ENCODE measurements at places on chromosomes 11 and 22.

DNA sequence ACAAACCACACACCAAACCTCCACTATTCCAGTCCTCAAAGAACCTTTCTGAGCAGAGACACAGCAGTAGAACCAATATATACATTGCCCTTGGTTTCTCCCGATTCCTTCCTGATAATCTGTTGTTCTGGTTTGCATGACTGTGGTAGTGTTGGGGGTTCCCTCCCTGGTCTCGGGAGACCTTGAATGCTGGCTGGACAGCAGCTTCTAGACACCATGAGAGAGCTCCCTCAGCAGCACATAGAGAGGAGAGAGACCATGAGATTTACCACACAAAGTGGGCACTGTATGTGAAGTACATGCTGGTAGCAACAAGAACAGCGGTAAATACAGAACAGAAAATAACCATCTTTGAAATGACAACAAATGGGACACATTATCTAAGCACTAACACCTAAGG is 2.6 kb downstream of the C11orf91 start:
- no peak for DNase-seq

GRCh38 chr11:114606003-114606801 is 10.6 kb upstream of the NXPE4 start:
- no peak for DNase-seq

- DNase-seq, result no peak
Observed at GRCh38 chr11:3037040-3037944, 19.9 kb downstream of the CARS1 start.

DNA sequence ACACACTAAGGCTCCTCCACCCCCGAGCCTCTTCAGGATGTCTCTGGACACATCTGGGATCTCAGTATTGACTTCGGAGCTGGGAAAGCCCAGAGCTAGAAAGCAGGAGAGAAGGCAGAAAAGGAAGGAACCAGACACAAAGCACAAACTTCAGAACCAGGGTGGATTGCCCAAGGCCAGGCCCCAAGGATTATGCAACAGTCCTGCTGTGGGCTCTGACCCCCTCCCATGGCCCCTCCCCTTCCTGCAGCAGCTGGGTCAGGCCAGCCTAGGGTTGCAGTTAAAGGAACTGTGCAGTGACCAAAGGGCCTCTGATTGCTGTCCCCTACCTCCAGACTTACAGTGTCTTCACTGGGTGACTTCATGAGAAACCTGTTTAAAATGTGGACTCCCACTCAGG is 5.3 kb downstream of the KCNE3 start:
- DNase-seq, result no peak

- DNase-seq, result no peak
Observed at GRCh38 chr11:68632802-68633201, 51.5 kb upstream of the GAL start.

DNA sequence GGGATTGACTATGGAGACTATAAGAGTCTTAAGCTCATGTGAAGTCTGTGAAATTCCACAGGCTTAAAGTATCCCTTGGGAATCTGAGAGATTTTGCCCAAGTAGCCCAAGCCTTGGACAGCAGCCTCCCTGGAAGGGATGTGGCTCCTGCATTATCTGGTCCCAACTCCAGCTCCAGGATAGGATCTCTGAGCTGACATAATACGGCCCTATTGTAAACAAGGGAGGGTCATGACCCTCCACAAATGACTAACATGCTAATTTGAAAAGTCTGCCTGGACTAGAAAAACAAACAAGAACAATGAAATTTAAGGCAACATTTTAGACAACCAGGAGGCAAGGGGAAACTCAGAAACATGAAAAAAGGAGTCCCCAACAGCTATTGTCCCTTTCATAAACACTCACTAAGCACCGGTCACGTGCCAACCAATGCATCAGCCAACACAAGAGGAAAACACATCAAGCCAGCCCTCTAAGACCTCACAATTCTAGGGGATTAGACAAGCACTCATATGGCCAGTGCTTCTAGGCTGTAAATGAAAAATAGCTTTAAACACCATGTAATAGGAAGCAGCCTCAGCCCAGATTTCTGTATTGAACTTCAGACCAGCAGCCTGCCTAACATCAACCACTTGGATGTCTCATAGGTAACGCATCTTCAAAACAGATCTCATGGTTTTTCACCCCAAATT is 101.2 kb upstream of the TIMP3 start:
- no peak for DNase-seq

DNA sequence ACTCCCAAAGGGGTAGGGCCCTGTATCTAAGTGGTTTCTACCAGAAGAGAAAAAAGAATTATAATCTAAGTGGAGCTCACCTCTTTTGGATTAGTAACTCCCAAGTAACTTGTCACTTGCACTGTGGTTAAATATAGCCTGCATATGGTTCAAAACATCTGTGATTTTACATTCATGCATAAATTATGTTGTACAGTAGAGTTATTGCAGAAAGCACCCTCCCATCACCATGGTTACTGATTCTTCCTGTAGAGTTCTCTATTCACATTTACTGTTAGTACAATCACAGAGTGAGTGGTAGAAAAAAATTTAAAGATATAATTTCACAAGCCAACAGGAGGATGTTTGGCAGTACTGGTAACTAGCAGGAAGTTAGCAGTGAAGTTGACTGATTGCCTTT is 80.4 kb downstream of the LRRC4C start:
- no peak for DNase-seq

DNA sequence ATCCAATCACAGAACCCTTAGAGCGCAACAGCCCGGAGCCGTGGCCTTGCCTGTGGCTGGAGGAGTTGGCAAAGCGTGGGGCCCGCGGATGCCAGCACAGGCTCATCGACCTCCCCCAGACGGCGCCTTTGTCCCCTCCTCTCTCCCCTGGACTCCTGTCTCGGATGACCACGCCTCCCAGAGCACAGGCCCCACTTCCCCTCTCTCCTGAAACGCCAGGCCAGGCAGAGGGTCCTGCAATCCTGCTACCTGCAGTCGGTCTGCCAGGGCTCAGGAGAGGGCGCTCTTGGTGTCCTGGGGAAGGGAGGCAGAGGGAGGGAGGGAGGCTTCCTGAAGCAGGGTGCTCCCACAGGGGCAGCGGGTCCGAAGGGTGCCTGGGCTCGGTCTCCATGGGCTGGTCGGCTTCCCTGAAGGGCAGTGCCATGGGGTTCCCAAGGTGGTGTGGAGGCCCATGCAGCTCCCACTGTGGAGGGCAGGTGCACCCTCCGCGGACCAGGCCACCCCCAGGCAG is 16.6 kb upstream of the TTLL12 start:
- DNase-seq, result no peak

DNA sequence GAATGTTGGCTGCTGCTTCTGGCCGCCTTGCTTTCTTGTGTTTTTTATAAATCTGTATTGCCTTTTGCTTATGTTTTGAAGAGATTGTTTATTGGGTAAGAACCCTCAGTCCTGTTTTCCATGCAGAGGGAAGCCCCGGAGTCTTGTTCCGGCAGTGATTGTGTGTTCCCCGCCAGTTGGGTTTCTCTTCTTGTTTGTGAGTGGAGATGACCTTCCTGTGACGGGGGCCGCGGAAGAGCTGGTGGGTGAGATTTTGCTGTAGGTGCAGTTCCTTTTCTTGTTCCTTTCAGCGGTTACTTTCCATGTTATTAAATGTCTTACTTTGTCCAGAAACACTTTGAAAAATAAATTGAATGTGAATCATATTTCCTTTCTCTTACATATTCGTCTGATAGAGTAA is 8.3 kb downstream of the TBC1D22A start:
- DNase-seq, result no peak

- DNase-seq, result no peak
Observed at GRCh38 chr22:33476716-33477115, 418.5 kb upstream of the SYN3 start.

DNA sequence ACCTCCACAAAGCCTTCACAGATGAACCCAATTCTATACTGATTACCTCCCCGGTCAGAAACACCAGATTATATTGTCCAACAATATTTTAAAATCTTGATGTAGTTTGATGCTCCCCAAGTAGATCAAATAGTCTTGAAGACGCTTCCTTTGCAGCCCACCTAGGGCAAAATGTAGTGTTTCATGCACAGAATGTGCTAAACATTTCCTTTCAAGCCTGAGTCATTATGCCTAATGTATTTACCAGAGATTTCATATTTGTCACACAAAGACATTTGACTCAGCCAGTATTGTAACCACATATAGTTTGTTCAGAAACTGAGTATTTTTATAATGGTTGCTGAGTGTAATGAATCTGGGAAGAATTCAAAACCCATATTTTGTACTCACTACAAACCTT is 1396.8 kb downstream of the LRRC4C start:
- DNase-seq, result no peak

GRCh38 chr11:123299721-123300120 is 104.7 kb upstream of the CLMP start:
- no peak for DNase-seq

- no peak for DNase-seq
Observed at GRCh38 chr11:110691926-110692325, 20.3 kb downstream of the ARHGAP20 start.

- DNase-seq, result no peak
Observed at GRCh38 chr22:37426706-37427134, 559 bp downstream of the ELFN2 start.

DNA sequence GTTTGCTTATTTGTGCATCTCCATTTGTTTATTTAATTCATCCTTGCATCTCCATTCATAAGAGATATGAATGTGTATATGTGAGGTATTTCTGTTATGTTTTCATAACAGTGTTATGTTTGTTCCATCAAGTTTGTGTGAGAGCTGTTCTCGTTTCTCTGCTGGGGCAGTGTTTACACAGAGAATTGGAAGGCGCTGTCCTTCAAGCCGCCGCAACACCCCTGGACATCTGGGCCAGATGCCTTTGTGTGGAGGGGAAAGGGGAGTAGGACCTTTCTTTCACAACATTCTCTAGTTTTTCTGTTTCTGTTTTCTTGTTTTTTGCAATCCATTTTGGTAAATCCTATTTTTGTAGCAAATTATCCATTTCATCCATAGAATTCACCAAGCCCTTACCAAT is 7.0 kb upstream of the TM7SF2 start:
- no peak for DNase-seq

DNA sequence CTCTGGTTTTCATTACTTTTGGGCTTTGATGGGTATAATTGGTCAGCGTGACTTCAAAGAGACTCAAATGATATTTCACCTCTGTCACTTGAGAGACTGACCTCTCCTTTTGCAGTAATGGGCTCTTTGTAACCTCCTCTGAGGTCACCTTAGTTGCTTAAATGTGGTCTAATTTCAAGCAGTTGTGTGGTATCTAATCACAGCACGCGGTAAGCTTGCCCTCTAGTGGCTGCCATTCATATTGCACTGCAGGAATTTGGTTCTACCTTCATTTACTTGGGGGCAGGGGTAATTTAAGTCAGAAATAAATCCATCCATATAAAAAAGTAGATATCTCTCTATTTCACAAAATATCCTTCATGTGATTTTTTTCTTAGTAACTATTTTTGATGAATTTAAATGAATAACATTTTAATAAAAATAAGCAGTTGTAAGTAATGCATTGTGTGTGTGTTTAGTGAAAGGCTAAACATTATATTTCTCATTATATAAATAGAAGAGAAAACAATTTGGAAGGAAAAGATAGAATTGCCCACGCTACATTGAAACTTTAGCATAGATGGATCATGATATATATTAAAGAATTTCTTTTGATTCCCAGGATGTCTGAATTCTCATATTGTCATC is 55.0 kb upstream of the ANO3 start:
- no peak for DNase-seq

- DNase-seq, result no peak
Observed at GRCh38 chr11:78063440-78064181, at the start of gene THRSP. THRSP (plus strand) TSS chr11:78063861; CDS start chr11:78063882, 21 bp downstream.

GRCh38 chr11:134750619-134751018 is 338.6 kb upstream of the B3GAT1 start:
- no peak for DNase-seq

DNA sequence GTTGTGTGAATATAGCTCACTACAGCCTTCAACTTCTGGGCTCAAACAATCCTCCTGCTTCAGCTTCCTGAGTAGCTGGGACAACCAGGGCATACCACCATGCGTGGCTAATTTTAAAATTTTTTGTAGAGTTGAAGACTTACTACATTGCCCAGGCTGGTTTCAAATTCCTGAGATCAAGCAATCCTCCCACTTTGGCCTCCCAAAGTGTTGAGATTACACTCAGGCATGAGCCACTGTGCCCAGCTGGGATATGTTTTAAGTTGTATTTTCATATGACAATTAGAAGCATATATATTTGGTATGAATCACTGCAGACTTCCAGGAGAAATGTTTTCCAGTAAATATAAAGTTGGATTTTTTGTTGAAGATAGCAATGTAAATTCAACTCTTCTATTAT is 15.4 kb downstream of the DDX10 start:
- no peak for DNase-seq

GRCh38 chr22:41660416-41660815 is 28.3 kb downstream of the SNU13 start:
- DNase-seq, result no peak

GRCh38 chr11:61962213-61963015 is 5.0 kb downstream of the FTH1 start:
- DNase-seq, result no peak

- DNase-seq, result no peak
Observed at GRCh38 chr22:45709866-45710265, 38.2 kb downstream of the ATXN10 start.

DNA sequence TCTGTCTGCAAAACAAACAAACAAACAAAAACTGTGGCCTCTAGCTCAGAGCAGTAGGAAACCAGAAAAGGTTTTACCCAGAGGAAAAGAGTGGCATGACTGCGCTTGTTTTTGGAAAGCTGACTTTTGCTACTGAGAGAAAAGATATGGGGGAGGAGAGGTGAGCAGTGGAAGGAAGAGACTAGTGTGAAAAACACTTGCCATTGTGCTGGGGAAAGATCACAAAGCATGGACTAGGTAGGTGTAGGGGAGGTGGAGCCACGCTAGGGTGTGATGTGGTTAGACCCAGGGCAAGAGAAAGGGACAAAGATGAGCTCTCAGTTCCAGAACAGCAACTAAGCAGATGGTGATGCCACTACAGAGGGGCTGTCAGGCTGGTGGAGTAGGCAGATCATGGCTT is 319.2 kb downstream of the LARGE1 start:
- DNase-seq, result no peak

GRCh38 chr11:35463331-35463751 is 44.0 kb upstream of the SLC1A2 start:
- DNase-seq, result no peak

- DNase-seq, result no peak
Observed at GRCh38 chr22:40015358-40015976, 20.7 kb downstream of the FAM83F start.

- DNase-seq, result no peak
Observed at GRCh38 chr11:86118253-86118652, 49.4 kb upstream of the PICALM start.

- DNase-seq, result no peak
Observed at GRCh38 chr11:66728693-66729385, at the start of gene SPTBN2. SPTBN2 (minus strand) TSS chr11:66729216; CDS start chr11:66721240, 7,976 bp downstream.

DNA sequence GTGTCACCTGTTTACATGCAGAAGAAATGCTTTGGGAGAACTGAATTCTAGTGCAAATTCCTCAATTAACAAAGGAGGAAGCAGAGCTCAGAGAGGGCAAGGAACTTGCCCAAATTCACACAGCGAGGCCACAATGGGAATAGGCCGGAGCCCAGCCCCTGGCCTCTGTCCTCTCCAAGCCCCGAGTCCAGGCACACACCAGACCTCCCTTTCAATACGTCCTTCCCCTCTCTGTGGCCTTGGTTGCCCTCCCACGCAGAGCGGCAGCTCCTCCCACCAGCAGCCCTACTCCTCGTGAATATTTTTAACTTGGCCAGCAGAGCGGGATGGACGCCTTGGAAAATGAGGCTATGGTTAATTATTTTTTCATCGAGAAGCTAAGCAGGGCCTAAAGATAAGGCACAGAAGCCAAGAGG is 1.6 kb upstream of the CARD10 start:
- no peak for DNase-seq

Data from stimulated activated CD4-positive, alpha-beta T cell treated with anti-CD3 and anti-CD28 coated beads, Interleukin-15, amount 100 ng/mL, for 1 hour (primary cell).